ENCODE measurements at places on chromosomes 4 and X.

DNA sequence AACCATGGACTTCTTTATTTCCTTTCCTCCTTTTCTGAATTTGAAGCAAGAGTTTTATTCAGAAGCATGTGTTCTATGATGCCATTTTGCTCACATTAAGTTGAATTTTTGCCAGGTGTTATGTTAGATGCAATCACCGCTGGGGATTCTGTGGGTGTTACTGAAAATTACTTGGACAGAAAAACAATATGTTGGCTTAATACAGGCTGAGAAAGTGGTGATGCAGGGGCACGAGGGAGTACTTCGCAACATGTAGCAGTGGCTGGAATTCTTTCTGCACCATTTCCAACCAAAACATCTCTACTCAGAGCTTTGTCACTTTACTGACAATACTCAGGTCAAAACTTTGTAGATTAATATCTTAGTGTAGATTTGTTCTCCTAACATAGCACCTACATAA, 109.2 kb upstream of the PCDH18 start:
- DNase-seq, result no peak

- DNase-seq, result peak; percentile 38
Measured at GRCh38 chr4:38383646-38384121, 280.3 kb upstream of the KLF3 start.

- peak; percentile 39 for DNase-seq
Measured at GRCh38 chrX:70998411-70999027, 67.6 kb upstream of the SLC7A3 start.

GRCh38 chr4:110475881-110476818, at the start of gene ENPEP:
ENPEP (plus strand) TSS chr4:110476155; CDS start chr4:110476415, 260 bp downstream.
- peak; percentile 63 for DNase-seq

GRCh38 chrX:72216973-72217372, 21.9 kb downstream of the ERCC6L start:
- DNase-seq, result no peak

GRCh38 chrX:137286423-137286822, 252.6 kb upstream of the GPR101 start:
- no peak for DNase-seq

DNA sequence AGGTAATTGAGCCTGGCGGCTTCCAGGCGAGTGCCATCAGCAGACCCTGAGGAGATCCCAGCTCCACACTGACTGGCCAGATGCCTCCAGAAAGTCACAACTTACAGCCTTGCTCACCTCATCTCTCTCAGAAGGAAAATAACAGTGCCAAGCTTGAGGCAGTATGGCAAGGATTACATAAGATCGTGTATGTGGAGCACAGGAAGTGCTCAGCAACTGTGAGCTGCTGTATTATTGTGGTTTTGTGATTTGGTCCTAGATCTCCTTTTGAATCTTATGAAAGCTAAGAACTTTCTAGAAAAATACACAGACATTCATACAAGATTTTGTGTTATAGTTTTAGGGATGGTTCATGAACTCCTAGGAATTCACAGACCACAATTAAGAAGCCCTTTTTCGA, 14.0 kb downstream of the RASL11B start:
- DNase-seq, result no peak

DNA sequence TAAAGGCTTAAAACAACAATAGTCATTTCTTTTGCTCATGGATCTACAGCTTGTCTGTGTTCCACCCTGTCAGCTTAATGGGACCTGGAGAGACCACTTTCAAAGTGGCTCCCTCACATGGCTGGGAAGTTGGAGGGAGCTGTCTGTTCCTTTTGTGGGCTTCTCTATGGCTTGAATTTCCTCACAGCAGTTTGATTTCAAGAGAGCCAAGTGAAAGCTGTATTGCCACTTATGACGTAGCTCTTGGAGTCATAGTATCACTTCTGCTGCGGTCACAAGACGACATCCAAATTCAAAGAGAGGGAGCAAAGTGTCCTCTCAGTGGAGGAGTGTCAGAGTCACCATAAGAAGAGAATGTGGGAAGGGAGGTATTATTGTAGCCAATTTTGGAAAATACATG, 22.7 kb upstream of the ACSL1 start:
- no peak for DNase-seq

GRCh38 chr4:158625544-158625943, 46.1 kb downstream of the C4orf46 start:
- no peak for DNase-seq

GRCh38 chr4:99090481-99091215, 2.1 kb upstream of the ADH5 start:
- DNase-seq, result peak; percentile 31

DNA sequence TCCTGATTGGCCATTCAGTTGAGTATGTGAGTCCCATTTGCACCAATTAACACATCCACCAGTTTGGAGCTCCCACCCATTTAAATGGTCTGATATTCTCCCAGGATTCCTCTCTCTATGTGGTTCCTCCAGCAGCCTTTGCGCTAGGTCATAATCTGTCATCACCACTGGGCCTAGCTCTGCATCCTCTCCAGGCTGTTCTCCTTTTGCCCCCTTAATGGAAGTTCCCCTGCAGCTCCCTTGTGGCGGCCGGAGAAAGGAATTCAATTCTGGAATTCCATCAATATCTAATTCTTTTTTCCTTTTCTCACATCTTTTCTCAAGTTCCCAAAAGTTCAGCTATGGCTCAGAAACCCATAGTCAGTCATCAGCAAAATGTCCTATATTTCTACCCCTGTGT, 2184.4 kb upstream of the AGA start:
- DNase-seq, result no peak

DNA sequence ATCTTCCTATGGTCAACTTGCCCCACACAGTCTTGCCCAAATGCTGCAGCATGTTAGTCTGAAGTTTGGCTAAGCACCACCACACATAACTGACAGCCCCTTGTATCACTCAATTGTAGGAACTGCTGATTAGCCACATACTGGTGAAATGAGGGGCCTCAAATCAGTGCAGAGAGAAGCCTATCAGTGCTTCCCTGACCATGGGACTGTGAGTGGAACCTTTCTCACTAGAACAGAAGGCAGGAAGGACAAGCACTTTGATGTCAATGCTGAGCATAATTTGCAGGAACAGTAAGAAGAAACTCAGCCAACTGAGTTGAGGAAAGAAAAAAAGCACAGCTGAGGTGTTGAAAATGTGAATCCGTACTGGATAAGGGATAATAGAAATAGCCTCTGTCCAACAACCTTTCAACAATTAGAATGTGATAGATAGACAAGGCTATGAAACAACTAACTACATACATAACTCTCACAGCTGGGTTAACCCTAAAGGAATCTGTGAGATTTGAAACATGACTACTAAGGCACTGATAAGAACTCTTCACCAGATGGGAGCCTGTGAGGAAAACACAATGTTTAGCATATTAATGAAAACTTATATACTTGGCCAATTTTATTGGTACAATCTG, 136.6 kb upstream of the SH3RF1 start:
- no peak for DNase-seq

GRCh38 chrX:16807976-16808542, 21.8 kb downstream of the TXLNG start:
- no peak for DNase-seq

DNA sequence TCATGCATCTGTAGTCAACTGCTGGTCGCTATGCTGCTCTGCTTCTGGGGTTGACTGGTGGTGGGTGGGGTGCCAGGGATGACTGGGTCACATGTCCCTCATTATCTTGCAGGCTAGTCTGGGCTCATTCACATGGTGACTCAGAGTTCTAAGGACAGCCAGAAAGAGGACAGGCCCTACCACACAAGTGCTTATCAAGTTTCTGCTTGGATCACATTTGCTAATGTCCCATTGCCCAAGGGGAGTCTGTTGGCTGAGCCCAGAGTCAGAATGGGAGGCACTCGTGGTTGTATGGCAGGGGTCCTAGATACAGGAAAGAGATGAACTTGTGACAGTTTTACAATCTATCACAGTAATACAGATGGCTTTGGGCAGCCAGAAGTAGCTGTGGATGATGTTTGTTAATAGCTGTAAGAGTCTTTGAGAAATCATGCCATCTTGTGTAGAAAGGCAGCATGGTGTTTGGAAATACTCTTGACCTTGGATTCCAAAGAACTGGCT, 221.3 kb downstream of the GPAT3 start:
- no peak for DNase-seq

DNA sequence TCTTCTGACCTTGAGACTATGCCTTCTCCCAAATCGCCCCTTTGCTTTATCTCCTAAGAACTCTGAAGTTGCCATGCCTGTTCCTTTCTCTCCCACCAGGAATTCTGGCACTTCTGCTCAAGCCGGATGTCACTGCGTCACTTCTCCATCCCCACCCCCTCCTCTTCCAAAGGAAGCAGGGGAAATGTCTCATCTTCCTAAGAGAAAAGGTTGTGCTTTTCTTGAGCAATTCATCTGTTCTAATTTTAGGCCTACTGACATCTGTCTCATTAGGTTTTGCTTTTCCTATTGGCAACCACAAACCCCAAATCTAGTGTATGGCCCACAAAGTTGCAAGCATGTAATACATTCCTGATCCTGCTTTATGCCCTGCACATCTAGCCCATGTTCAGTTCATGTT, 163.1 kb upstream of the PLAC1 start:
- DNase-seq, result peak; percentile 29

GRCh38 chrX:46376246-46376885, 168.9 kb downstream of the ZNF674 start:
- peak; percentile 36 for DNase-seq

GRCh38 chr4:40418430-40419230, 83.5 kb downstream of the CHRNA9 start:
- DNase-seq, result peak; percentile 43

GRCh38 chr4:133149364-133149695, 236 bp downstream of the PCDH10 start:
- no peak for DNase-seq

- peak; percentile 55 for DNase-seq
Measured at GRCh38 chr4:12703036-12703435, 781.1 kb downstream of the RAB28 start.

GRCh38 chrX:38811515-38812243, 10.4 kb downstream of the MID1IP1 start:
- DNase-seq, result no peak

DNA sequence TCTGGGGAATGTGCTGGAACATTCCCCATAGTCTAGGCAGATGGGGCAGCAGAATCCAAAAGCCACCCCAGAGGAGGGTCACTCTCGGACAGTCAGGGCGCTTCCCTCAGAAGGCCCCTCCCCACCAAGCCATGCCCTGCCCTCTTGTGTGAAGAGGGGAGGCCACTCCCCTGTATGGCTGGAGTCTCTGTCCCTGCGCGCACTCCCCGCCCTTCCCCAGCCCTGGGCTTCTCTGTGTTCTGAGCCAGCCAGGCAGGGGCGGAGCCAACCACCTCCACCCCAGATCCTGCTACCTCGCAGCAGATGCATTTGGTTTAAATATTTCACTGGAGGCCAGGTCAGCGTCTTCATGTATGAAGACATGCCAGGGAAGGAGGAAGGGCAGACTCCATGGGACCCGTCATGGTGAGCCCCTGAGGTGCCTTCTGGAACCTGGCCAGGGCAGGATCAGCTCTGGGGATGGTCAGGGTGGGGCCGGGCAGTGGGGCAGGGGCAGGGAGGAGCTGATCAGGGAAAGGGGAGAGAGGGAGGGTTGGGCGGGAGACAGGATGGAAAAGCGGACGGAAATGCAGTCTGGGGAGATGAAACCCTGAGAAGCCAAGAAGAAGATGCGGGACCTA, 107.3 kb downstream of the ADRA2C start:
- DNase-seq, result no peak

DNA sequence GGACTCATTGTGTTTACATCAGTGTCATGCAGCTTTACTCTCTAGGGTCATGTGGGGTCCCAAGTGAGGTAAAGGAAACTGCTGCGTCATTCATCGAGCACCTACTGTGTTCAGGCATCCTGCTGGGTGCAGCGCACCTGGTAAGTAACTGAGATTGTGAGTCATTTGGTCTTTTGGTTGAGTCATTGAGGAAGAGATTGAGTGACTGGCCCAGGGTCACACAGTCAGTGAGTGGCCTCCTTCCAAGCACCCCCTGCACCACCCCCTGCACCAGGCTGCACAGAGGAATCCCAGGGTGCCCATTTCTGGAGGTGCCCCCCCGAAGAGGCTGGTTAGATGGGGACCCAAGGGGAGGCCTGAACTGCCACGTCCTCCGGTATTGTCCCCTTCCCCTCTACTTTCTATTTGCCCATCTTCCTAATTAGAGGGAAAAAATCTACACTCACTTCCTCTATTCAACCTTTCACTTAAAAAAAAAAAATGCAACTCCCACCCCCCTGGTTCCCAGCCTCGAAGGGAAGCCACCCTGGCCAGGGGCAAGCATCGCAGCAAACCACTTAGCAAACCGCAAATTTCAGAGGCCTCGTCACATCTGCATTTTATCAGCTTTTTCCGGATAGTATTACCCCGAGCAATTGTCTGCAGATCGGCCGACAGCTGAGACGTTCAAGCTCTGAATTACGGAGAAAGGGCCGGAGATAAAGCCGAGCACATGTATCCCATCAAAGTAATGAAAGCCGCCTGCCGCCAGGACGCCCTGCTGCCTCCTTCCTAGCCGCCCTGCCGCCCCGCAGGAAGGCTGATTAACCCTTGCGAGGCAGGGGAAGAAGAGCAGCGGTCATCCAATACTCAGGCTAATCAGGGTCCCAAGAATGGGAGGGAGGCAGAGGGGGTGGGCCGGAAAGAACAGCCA, 96.3 kb upstream of the MSX1 start:
- DNase-seq, result peak; percentile 58

DNA sequence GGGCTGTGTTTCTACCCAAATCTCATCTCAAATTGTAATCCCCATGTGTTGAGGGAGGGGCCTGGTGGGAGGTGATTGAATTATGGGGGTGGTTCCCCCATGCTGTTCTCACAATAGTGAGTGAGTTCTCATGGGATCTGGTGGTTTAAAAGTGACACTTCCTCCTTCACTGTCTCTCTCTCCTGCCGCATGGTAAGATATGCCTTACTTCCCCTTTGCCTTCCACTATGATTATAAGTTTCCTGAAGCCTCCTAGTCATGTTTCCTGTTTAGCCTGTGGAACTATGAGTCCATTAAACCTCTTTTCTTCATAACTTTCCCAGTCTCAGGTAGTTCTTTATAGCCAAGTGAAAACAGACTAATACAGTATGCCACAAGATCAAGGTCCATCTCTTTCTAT, 70.0 kb upstream of the MSX1 start:
- no peak for DNase-seq

DNA sequence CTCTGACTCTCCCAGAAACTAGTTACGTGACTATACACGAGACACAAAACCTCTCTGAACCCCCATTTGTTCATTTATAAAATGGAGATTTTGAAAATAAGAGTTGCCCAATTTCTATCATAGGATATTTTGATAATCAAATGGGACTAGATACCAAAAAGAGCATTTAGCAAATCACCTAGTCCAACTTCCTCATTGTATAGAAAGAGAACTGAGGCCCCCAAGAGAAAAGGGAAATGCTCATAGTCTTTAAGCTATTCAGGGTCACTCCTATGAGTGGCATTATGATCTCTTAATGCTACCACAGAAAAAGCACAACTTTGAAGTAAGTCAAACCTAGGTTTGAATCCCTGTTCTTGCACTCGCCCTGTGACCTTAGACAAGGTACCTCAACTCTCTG, 62.7 kb downstream of the BMP15 start:
- no peak for DNase-seq

Data from kidney (tissue), 22 donors.